CD4-positive, alpha-beta T cell treated with Interleukin-10 for 1 hour (primary cell): ENCODE measurements at places on chromosomes 7 and 10.
A peak's percentile ranks its signal among the peaks of the same experiment; 100 is the strongest.

DNA sequence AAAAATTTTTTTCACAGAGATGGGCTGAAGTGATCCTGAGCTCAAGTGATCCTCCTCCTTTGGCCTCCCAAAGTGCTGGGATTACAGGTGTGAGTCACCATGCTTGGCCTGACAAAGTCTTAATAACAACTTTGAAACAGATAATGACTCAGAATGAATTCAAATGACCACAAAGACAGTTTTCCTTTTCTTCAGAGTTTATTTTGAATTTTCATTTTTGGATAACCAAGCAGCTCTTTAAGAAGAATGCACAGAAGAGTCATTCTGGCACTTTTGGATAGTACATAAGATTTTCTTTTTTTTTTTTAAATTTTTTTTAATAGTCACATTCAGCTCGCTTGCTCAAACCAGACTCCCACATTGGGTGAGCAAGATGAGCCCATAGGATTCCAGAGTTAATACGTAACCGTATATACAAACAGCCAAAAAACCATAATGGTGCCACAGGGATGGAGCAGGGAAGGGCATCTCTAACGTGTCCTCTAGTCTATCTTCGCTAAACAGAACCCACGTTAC is 43.0 kb upstream of the NMT2 start:
- DNase-seq: no peak

DNA sequence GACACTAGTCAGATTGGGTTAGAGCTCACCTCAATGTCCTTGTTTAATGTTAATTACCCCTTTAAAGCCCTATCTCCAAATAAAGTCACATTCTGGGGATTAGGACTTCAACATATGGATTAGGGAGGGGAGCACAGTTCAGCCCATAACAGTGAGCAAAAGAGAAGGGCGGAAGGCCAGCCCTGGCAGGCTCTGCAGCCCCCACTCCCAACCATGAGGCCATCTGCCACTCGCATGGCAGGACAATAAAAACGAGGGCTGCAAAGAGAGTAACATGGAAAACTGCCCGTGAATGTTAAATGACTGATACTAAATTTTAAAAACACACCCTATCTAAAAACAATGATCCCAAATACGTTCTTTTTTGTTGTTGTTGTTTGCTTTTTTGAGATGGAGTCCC is 38.7 kb downstream of the RGS10 start:
- DNase-seq: no peak

DNA sequence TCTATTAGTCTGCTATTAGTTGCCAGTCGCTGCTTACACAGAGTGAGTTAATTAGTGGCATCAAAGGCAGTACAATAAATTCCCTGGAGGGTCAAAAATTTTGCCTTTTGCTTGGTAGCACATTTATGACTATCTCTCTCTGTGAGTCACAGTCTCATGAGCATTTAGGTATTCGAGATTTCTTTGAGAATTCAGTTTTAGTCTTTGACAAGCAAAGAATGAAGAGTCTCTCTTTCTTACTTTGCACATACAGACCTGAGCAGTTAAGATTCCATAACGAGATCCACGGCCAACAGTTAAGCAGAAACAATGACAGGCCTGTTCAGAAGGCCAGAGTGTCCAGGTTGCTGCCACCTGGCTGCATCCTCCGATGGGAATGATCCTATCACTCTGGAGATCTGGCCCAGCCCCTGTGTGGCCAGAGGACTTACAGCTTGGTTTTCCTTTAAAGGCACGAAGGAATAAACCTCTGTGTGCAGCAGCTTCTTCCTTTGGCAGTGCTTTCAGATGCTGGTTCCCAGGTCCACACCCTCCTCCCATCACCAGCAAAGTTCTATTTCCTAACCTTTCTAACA is 80.6 kb downstream of the GLI3 start:
- no peak for DNase-seq

- no peak for DNase-seq
Measured at GRCh38 chr7:84844771-84845170, 342.1 kb downstream of the SEMA3D start.

- DNase-seq: no peak
Measured at GRCh38 chr10:104657457-104657856, 16.4 kb downstream of the SORCS3 start.

DNA sequence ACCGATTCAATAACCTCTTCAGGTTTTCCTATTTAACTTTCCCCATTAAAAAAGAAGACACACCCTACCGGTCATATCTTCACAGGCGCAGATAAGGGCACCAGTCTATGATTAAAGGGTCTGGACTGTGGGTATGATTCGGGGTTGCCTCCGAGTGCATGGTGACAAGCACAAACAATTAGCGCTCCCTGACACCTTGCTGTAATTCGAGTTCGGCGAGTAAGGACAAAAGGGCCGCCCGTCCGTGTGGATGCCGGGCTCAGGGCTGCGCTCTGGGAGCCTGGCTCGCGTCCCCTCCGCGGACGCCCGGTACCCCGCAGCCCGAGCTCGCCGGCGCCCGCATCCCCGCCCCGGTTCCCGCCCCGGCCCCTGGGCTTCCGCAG is 111.9 kb upstream of the RHEB start:
- DNase-seq: peak; percentile 36
